Stimulated activated CD4-positive, alpha-beta T cell treated with anti-CD3 and anti-CD28 coated beads, Interleukin-15, amount 100 ng/mL, for 48 hours (primary cell): ENCODE measurements at places on chromosomes 7 and 10.

GRCh38 chr10:27451054-27451453 lies 53.0 kb upstream of the RAB18 start:
- DNase-seq = no peak

- DNase-seq = no peak
Observed at GRCh38 chr10:79333513-79333912, 13.8 kb upstream of the PPIF start.

DNA sequence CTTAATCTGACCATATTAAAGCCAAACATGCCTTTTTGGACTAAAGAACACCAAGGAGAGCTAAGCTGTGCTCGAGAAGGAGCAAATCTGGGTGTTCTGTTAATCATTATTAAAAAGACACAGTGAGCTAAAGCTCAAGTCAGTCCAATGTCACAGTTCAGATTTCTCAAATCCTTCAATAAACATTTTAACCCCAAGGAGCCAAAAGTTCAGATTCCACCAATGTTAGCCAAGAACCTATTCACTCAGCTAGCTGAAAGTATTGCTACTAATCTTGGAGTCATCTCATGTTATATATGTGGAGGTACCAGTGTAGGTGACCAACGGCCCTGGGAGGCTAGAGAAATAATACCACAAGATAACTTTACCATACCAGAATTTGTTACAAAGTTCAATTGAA lies 14.5 kb upstream of the ZNF33B start:
- no peak for DNase-seq

- DNase-seq = no peak
Observed at GRCh38 chr10:22761569-22762220, 47.3 kb upstream of the PIP4K2A start.

- DNase-seq = no peak
Observed at GRCh38 chr7:50721160-50721559, 61.5 kb downstream of the GRB10 start.

- DNase-seq = no peak
Observed at GRCh38 chr10:71598621-71599055, 120.9 kb downstream of the C10orf105 start.

- no peak for DNase-seq
Observed at GRCh38 chr10:20622531-20623211, 274.4 kb downstream of the NEBL start.

- no peak for DNase-seq
Observed at GRCh38 chr7:38675494-38676106, 44.4 kb upstream of the AMPH start.
